ENCODE measurements at places on chromosomes 2 and 18.

- no peak for DNase-seq
- peaks cover 29% of the 10 kb centered on the region for H3K4me1 ChIP-seq
- no peaks in the 10 kb centered on the region for H3K27me3 ChIP-seq
- peak overlapping the region; percentile 28 for H3K4me3 ChIP-seq
- no peak overlapping the region for H3K27ac ChIP-seq
Measured at GRCh38 chr18:63187791-63188460, 131.6 kb downstream of the BCL2 start.

GRCh38 chr2:17518212-17519154 lies at the start of gene RAD51AP2:
Gene RAD51AP2 (minus strand): TSS chr2:17518440. CDS start chr2:17518415, 25 bp downstream.
- no peaks in the 10 kb centered on the region for H3K36me3 ChIP-seq
- no peaks in the 10 kb centered on the region for H3K4me1 ChIP-seq
- H3K27me3 ChIP-seq, result peaks cover 3% of the 10 kb centered on the region

- no peak overlapping the region for H3K27ac ChIP-seq
- H3K27me3 ChIP-seq, result no peaks in the 10 kb centered on the region
- DNase-seq, result no peak
- H3K4me1 ChIP-seq, result no peaks in the 10 kb centered on the region
Measured at GRCh38 chr2:155633887-155634570, 698.5 kb downstream of the NR4A2 start.

GRCh38 chr2:207285473-207285815 lies 119.7 kb upstream of the KLF7 start:
- H3K4me3 ChIP-seq, result no peak overlapping the region
- H3K27me3 ChIP-seq, result no peaks in the 10 kb centered on the region
- no peak for DNase-seq
- no peaks in the 10 kb centered on the region for H3K36me3 ChIP-seq
- H3K27ac ChIP-seq, result no peak overlapping the region
